ENCODE measurements at places on chromosomes 4 and X. TPM values are rescaled to one million over a fixed set of nuclear protein-coding genes. Genes with fewer than 3 reads are reported as not detected.

GRCh38 chr4:140153718-140154571, at the start of gene MAML3:
TSS of gene MAML3 (minus strand) at chr4:140154184. CDS start at chr4:140153327, 857 bp downstream.
- peak; percentile 90 for DNase-seq

Gene GUF1
- polyA plus RNA-seq, result 24.7 TPM

- DNase-seq, result no peak
Measured at GRCh38 chrX:37641859-37642258, 43.7 kb upstream of the XK start.

Gene MAGEA2B
- polyA plus RNA-seq, result not detected

GRCh38 chrX:69503782-69504625, at the start of gene NALF2:
TSS of gene NALF2 (plus strand) at chrX:69504326. CDS start at chrX:69505283, 957 bp downstream.
- DNase-seq, result peak; percentile 66

DNA sequence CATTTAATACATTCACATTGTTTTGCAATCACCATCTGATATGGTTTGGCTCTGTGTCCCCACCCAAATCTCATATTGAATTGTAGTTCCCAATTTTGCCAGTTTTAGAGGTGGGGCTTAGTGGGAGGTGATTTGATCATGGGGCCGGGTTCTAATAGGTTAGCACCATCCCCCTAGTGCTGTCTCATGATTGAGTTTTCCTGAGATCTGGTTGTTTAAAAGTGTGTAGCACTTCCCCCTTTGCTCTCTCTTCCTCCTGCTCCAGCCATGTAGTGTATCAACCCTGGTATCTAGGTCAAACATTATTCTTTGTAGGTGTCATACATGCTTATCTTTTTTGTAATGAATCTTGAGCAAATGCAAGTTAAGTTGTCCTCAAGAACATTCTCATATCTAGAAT, 83.3 kb upstream of the KIT start:
- DNase-seq, result no peak

DNA sequence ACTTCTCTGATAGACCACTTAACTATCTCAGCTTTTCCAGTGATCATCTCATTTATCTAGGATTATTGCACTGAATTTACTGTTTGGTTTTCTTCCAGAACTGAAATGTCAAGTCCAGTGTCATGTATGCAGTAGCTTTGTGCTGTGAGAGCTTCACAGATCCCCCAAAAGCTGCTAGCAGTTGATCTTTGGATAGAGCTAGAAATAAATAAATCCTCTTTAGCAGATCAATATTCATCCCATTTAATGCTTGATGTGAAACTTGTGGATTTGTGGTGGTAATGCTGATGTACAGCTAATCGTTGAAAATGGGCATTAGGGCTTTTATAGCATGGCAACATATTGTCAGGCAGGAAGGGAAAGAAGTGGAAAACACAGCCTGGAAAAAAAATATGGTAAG, 509.6 kb upstream of the FAM241A start:
- no peak for DNase-seq

- no peak for DNase-seq
Measured at GRCh38 chrX:77446908-77447652, at the start of gene FGF16. TSS of gene FGF16 (plus strand) at chrX:77447389. CDS start at chrX:77447675, 286 bp downstream.

GRCh38 chrX:153828723-153829548, 1.4 kb downstream of the PDZD4 start:
- DNase-seq, result no peak

Gene TCEAL7
- 40.4 TPM for polyA plus RNA-seq

Gene RIPPLY1
- polyA plus RNA-seq, result 2.4 TPM

Gene SNX25
- 27.0 TPM for polyA plus RNA-seq

Gene RBM47
- polyA plus RNA-seq, result 87.4 TPM

DNA sequence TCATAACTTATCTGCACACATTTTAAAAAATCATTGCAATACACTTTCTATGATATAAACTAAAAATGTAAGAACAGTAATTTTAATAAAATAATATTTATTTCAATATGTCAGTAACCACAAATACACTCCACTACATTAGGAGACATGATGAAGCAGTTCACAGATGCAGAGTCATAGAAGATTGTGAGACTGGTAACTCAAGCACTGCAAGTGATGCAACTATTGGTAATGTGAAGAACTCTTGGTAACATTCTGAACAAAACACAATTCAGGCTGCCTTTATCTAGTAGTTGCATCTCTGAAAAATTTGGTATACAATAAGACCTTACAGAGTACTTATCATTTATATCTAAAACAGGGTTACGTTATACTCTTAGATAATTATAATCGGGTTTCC, 52.6 kb upstream of the LRAT start:
- DNase-seq, result no peak
